ENCODE measurements at places on chromosomes 3 and 15.

DNA sequence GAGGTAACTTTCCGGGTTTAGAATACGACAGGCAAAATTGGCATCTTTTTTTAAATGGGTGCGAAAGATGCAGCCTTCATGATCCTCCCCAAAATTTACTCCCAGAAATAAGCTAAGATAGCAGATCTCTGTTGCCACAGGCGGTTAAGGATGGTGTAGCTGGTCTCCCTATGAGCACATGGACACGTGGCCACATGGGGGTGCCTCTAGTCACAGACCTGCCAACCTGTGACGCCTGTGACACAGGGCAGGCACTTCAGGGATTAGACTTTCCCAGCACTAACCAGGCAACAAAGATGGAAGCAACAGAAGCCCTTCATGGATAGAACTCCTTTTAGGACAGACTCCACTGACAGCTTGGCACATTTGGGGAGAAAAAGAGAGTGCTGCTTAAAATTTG, 320.3 kb downstream of the THSD4 start:
- no peak for DNase-seq

GRCh38 chr3:28042707-28043106, 198.7 kb upstream of the CMC1 start:
- no peak for DNase-seq

- peak; percentile 69 for DNase-seq
Observed at GRCh38 chr3:188780193-188781147, 391.3 kb upstream of the TPRG1 start.

DNA sequence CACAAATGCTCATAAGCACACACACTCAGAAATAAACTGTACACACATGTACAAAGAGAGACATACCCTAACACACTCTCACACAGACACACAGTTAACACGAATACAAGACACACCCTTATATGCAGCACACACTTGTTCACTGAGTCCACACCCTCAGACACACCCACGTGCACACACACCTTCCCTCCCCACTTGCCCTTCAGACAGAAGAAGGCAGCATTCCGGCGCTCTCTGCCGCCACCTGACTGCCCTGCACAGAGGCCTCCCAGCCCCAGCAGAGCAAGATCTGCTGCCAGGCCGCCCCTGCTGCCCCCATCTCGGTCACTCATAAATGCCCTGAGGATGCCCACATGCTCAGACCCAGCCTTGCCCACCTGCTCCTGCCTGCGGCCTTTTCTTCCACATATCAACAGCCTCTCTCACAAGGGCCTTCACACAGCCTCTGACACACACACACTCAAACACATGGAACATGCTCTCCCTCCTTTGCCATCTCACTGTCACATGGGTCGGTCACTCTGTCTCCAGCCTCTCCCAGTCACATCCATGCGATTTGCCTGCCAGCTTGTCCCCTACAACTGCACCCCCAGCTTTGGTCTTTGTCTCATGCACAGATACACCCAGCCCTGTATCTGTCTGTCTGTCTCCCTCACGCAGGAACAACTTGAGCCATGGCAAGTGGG, 71.1 kb downstream of the EPHB3 start:
- no peak for DNase-seq

DNA sequence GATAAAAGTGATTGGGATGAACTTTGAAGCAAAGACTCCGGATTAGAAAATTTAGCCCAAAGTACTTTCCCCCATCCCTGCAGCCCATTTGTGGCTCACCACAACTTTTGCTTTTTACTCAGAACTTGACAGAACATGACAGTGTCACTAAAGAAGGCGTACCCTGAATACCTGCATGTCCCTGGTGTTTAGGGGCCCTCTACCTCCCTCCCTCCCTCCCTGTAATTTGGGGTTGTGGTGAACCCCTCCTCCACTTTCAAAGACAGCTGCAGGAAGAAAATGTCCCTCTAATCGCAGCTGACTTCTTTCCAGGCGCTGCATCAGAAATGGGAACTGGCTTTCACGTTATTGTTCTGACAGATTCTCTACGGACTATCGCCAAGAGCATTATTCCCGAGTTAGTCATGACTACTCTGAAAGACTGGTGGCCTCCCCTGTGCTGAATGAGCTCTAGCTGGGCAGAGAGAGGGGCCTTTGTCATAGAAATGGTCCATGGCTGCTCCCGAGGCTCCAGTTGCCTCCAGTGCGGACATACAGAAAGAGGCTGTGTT, 93.2 kb upstream of the ARHGEF3 start:
- no peak for DNase-seq

- no peak for DNase-seq
Observed at GRCh38 chr15:97177151-97177577, 783.3 kb upstream of the ARRDC4 start.

GRCh38 chr3:172561897-172562640, 38.8 kb upstream of the TNFSF10 start:
- DNase-seq = no peak

DNA sequence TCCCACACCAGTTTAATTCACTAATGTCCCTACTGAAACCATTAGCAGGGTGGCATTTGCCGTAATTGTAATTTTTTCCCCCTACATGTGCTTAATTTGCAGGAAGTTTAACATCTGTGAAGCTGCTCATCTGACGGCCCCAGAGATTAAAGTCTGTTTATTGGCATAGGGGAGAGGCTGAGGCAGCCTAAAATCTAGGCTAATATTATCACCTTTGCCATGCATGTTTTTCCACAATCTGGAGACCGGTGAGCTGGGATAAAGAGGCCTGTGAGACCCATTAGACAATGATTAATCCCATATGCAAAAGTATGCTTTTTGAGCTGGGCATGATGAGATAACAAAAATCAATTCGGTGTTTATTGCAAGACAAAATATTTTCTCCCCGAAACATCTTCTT, 561.2 kb upstream of the ALCAM start:
- no peak for DNase-seq

DNA sequence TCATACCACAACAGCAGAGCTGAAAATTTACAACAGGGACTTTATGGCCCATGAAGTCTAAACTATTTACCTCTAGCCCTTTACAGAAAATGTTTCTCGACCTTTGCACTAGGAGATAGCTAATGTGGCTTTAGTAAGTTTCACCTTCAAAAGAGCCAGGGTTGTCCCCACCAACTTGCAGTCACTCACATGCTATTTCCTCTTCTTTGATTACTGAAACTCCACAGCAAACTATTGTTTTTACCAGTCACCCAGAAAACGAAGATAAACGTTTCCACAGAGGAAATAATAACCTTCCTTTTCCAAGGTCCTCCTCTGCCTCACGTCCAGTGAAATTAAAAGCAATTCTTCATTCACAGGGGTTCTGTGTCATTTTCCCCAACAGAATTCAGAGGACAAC, 48.2 kb downstream of the WWTR1 start:
- DNase-seq = no peak

GRCh38 chr15:80597076-80597475, 98.0 kb upstream of the ABHD17C start:
- DNase-seq = no peak

Measured in fibroblast of the conjunctiva (primary cell).